NCI-H187 treated with DMSO at 0.1 percent for 48 hours (cell line): ENCODE measurements at places on chromosomes 11 and 22.

DNA sequence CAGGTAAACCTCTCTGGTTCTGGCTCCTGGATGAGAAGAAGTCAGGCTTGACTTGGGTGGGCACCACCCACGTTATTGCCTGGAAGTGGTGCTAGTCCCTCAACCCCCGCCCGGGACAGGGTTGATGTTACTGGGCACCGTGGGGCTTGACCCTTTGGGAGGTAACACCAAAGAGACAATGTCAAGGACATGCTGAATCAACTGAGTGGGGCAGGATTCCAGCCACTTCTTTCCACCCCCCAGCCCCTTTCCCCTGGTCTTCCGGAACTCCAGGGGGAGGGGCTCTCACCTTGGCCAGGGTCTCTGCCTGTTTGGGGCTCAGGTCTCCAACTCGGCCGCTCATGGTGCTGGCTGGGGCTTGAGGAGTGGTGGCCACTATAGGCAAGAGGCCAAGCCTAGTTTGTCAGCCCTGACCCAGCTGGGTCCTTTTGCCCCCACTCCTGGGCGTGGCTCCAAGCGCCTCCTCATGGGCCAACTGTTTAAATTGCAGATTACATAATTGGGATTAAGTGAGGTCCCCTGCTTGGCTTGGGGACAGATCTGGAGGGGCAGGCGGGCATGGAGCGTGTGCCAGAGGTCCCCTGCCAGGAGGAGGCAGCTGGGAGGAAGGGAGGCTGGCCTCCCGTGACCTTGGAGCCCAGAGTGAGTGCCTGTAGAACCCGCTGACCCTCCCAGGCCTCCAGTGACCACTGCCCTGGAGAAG is at the start of gene SEC14L3:
SEC14L3 (minus strand) TSS at position 402 of the 703 bp plus-strand sequence; CDS start at position 343, 59 bp downstream.
- DNase-seq: no peak

- DNase-seq: no peak
These were observed 169.8 kb upstream of the TENM4 start for GRCh38 chr11:79610678-79611077.

DNA sequence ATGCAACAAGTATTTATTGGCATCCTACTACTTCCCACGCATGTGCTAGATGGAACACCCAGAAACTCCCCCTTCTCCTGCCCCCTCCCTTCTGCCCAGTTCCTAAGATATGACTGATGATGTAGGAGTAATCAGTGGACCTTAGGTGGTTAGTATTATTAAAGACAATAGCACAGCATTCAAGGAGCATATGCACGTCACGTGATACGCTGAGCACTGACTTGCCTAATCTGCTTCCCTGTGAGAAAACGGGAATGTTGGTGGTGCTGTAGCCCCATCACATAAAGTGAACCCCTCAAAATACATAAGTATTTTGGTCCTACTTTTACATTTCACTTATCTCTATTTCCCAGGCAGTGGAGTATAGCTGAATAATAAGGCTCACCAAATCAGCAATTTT is 12.4 kb downstream of the DRD2 start:
- no peak for DNase-seq

DNA sequence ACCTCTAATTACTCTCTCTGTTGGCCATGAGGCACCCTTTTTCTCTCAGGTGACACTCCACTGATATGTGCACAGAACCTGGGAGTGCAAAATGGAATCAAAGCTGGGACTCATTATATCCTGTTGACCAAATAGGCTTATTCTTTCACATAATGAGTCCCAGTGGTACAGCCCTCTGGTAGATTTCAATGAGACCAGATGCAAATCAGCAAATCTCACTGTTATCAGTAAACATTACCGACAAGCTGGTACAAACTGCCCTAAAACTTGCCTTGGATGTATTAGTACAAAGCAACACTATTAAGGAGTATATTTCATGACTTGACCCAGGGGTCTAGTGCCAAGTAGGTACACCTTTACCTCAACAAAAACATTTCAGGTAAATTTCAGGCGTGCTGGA is 128.3 kb downstream of the DDX10 start:
- no peak for DNase-seq

GRCh38 chr11:31651208-31651607 is 141.6 kb downstream of the ELP4 start:
- no peak for DNase-seq

GRCh38 chr11:3052109-3052479 is 5.1 kb downstream of the CARS1 start:
- DNase-seq: peak; percentile 42

DNA sequence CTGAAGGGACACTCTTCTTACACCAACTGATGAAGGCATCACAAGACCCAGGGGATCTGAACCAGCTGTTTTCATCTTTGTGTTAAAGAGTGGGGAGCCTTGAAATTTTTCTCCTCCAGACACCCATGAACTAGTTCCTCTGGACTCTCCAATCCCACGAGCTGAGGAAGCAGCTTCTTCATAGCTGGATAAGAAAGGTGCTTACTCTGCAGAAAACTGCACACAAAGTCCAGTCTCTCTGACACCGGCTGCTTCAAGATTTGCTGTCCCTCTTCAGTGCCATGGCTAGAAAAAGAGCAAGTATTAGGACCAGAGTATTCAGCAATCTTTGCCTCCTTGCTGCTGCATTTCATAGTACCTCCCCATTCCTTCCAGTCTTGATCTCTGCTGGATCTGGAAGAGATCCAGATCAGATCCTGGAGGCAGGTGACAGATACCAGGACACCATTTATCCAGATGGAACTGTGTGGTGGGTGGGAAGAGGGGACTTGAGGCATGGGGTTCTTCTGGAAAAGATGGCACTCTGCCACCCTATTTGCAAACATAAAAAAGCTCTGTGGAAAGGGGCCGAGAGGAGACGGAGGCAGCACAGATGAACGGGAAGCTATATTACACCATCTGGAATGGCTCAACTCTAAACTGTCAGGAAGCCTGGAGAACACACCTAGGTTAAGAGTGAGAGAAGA is 25.5 kb downstream of the IL18BP start:
- no peak for DNase-seq

GRCh38 chr11:67534070-67534679 is 10.9 kb upstream of the CABP2 start:
- DNase-seq: no peak

DNA sequence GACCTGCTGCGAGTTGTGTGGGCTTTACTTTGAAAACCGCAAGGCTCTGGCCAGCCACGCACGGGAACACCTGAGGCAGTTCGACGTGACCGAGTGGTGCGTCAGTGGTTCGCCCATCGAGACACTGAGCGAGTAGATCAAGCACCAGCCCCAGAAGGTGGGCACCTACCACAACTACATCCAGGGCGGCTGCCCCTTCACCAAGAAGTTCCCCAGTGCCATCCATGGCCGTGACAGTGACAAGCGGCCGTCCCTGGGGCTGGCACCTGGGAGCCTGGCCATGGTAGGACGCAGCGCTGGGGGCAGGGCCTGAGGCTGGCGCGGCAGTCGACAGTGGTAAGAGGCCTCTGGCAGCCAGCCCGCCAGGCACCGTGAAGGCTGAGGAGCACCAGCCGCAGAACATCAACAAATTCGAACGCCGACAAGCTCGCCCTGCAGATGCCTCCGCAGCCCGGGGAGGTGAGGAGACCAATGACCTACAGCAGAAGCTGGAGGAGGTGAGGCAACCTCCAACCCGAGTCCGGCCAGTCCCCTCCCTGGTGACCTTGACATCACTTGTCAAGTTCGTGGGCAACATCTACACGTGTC is 545.2 kb upstream of the CCDC179 start:
- DNase-seq: no peak

DNA sequence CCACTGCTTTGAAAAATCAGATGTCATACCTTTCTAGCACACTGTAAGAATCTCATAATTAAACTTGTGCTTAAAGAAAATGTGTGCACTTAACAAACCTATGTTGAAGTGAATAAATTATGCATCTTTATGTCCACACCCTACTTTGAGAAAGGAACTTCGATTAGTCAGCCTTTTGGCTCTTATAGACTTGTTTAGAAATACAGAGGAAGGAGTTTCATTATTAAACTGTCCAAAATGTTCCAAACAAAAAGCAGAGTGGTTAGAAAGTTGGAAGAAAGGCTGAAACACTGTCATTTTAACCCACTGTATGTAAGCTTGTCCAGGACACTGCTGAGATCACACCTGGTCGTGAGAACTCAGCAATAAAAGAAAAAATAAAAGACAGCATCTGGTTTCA is 863.2 kb upstream of the CHORDC1 start:
- DNase-seq: no peak

DNA sequence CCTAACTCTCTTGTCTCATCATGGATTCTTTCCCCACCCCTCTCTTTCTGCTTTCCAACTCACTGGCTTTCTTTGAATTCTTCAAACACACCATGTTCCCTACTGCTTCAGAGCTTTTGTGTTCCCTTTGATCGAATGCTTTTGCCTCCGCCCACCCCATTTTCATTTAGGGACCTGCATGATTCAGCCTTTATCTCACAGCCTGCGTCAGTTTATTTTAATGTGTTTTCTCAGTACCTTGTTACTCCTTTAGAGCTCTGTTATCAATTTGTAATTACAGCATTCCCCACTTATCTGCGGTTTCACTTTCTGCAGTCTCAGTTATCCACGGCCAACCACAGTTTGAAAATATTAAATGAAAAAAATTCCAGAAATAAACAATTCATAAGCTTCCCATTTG is 451.3 kb downstream of the METTL15 start:
- DNase-seq: no peak

- DNase-seq: no peak
These were observed 10.2 kb downstream of the PCNX3 start for GRCh38 chr11:65625628-65626342.

DNA sequence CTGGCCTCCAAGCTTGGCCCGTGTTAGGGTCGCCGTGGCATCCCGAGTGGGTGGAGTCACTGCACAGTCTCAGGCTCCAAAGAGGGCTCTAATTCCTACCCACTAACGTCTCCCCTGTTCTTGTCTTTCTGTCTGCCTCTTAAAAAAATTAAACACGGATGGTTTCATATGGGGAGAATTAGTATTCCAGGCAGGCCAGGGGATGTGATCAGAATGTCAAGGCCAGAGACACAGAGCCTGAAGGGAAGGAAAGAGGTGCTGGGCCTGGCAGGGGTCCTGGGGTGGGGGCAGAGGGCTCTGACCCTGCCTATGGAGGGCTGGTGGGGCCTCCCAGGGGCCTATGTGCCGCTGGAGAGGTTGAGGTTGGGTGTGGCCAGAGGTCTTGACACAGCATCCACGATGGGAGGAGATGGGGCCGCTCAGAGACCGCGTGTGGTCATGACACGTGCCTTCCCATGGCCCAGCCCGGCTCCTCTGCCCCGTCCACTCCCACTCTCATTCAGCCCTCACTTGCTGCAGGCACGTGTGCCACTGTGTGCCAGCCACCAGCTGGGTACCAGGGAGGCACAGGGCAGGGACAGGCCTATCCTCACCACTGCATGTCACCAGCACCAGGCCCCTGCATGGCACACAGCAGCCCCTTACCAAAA is 56.5 kb downstream of the FLRT1 start:
- DNase-seq: no peak

DNA sequence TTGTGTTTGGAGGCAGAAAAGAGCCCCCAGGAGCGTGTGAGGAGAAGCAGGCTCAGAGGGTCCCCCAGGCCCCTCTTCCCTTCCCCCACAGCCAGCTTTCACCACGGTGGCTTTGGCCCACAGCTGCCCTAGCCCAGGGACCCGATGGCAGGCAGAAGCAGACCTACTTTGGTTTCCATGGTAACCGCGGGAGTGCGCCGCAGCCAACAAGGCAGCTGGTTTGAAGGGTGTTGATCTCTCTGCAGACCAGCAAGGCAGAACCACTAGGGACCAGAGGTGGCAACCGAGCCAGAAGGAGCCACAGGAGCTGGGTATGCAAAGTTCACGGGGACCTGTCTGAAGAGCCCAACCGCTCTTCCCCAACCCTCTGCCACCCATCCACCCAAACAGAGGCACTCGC is 69.4 kb downstream of the BUD13 start:
- DNase-seq: no peak

DNA sequence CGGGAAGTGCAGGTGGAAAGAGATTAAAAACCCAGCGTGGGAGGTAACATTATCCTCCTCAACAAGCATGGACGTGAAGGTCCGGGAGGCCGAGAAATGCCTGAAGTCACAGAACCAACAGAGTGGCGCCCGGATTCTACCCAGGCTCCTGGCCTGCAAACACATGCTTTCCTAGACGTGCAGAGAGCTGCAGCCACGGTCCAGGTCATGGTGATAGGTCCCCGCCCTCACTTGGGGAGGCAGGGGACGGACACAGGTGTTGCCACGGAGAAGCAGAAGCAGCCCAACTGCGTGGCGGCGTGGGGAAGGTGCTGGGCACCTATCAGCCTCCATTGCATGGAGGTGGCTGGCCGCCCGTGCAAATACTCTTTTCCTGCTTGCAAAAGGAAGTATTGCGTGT is 148.8 kb downstream of the MPPED1 start:
- no peak for DNase-seq

DNA sequence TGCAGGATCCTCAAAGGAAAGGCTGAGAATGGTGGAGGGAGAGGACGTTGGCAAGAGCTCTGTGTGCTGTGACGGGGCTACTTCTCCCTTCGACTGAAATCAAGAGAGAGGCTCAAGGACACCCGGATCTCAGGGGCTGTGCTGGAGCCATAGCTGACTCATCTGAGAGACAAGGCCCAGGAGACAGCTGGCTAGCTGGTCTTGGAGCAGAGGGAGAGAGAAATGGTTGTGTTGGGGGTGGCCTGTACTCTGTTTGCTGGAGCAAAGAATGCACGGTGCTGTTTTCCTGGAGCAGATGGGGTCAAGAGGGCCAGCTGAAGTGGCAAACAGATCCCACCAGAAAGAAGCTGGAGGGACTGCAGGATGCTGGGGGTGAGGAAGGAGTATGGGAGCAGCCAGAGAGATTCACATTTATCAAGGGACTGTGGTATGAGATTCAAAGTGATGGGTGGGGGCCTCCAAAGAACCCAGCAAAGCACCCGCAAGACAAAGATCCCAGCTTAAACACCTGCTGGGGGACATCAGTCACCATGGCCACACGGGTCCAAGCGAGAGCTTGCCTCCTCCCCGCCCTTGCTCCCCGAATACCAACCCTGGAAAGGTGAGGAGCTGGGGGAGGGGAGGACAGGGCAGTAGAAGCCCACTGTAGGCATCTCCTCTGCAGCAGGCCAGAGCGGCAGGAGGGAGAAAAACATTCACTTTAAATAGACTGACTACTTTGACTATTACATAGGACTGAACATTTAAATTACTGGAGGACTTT is 40.8 kb downstream of the MAP6 start:
- no peak for DNase-seq

DNA sequence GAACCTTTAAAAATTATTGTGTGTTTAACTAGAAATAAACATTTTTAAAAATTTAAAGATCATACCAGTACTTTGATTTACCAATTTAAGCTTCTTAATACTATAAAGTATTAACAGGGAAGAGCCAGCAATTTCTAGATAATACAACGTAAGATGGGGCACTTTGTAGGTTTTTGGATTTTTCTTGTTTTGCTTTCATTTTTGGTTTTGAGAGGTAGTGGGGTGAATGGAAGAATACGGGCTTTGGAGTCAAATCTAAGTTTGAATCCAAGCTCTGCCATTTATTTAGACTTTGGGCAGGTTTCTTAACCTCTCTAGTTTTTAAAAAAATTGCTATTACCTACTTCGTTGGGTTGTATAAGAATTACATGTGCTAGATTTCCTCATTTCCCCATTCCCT is 44.9 kb downstream of the CSTPP1 start:
- DNase-seq: no peak

- no peak for DNase-seq
These were observed 5.2 kb downstream of the TMEM126A start for GRCh38 chr11:85652786-85653447.
